ENCODE measurements at places on chromosomes 4 and X.
A peak's percentile ranks its signal among the peaks of the same experiment; 100 is the strongest.

DNA sequence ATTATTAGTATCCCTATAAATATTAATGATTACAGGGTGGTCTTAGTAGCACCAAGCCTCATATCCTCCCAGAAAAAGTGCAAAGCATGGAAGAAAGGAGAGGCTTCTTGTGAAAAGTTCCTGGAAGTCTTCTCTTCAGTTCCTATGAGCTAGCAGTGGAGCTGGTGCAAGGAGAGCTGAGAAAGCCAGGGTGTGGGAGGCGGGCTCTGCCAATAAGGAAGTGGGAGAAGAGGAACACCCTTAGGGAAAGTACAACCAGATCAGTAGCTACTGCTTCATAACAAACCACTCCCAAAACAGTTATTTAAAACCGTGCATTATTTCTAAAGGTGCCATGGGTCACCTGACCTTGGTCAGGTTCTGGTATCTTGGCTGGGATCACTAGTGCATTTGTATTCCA lies 72.4 kb downstream of the MAP9 start:
- DNase-seq: no peak

GRCh38 chrX:43735957-43736356 lies 79.9 kb downstream of the MAOA start:
- no peak for DNase-seq

GRCh38 chr4:13483768-13484121 lies 395 bp downstream of the RAB28 start:
- peak; percentile 89 for DNase-seq

- DNase-seq: no peak
These were observed 183.6 kb upstream of the FTHL17 start for GRCh38 chrX:31255310-31256033.

GRCh38 chr4:110155654-110156053 lies 42.8 kb downstream of the ELOVL6 start:
- no peak for DNase-seq

- no peak for DNase-seq
These were observed 9.3 kb upstream of the EFHC2 start for GRCh38 chrX:44352758-44353157.

- peak; percentile 87 for DNase-seq
These were observed 551 bp downstream of the NPNT start for GRCh38 chr4:105895583-105896460.

GRCh38 chr4:83850435-83850834 lies 314.5 kb downstream of the GPAT3 start:
- no peak for DNase-seq

- DNase-seq: no peak
These were observed 694.4 kb upstream of the POU3F4 start for GRCh38 chrX:82813671-82814078.

GRCh38 chr4:24419181-24420034 lies 164.9 kb downstream of the DHX15 start:
- peak; percentile 45 for DNase-seq

- no peak for DNase-seq
These were observed 42.7 kb upstream of the CITED1 start for GRCh38 chrX:72348247-72348979.

- DNase-seq: no peak
These were observed 234.3 kb downstream of the LAS1L start for GRCh38 chrX:65300104-65300809.

DNA sequence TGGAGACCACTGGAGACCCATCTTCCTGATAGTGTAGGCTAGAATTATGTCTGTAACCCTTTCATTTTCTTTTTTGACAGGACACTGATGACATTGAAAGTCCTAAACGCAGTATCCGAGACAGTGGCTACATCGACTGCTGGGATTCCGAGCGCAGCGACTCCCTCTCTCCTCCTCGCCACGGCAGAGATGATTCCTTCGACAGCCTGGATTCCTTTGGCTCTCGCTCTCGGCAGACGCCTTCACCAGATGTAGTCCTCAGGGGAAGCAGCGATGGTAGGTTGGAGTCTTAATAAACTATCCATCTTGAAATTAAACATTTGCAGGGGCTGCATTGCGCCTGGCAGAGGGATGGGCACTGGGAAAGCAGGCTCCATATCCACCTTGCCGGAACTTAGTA lies 75.4 kb downstream of the LIMCH1 start:
- no peak for DNase-seq

DNA sequence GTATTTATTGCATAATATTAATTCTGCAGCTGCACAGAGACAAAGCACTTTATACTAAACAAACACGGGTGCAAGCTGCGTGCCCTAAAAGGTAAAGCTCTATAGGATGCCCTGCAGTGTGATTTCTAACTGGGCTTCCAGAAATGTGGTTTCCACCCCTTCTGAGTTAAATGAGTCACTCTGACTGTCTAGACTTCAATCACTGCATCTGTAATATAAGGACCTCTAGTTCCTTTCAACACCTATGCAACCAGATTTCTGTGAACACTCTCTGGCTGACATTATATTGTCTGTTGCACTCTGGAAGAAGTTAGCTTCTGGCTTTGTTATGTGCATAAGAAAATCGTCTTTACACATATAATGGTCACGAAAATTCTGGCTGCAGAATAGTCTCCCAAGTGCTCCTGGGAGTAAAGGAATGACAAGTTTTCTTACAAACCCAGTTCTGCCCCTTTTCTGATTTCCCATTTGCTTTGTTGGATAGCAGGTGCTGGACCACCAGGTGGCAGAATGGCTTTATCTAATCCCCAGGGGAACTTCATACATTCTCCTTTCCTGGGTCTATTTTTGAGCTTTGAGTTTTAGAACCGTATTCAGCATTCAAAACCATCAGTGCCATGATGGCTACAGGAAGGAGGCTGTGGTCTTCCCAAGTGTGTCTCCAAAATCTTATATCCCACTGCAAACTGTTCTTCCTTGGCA lies 842.2 kb downstream of the STIM2 start:
- no peak for DNase-seq
